SK-N-DZ (cell line): ENCODE measurements at places on chromosomes 2 and 18.

- no peak for DNase-seq
These were observed 36.0 kb upstream of the ASAP2 start for GRCh38 chr2:9170458-9171130.

DNA sequence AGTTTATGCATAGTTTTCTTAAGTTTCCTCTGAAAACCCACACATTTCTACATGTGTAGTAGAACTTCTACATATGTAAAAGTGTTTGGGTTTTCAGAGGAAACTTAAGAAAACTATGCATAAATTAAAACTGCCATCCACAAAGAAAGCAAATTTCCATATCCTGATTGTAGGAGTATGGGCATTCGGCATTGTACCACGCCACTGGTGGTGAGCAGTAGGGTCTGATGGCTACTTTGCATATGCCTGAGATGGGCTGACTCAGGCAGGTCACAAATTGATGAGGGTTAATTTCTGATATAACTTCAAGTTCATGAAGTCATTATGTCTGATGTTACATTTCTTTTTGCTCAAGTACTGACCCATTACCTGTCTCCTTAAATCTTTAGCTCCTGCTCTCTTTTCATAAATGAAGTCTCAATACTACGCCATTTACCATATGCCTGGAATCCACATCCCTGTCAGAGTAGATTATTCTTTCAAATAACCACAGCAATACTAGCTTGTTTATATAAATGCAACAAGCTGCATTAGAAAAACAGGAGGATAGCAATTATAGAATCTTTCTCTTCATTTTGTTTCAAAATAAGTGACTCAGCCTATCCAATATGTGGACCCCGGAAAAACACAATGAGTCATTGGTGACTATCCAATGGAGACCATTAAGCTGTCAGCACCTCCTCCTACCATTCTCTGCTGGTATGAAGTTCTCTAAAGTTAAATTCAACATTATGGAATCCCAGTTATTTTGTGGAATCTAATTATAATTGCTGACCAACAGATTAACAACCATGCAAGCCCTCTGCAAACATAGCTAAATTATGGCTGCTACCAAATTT is 355.2 kb upstream of the UBE2E3 start:
- DNase-seq = no peak

DNA sequence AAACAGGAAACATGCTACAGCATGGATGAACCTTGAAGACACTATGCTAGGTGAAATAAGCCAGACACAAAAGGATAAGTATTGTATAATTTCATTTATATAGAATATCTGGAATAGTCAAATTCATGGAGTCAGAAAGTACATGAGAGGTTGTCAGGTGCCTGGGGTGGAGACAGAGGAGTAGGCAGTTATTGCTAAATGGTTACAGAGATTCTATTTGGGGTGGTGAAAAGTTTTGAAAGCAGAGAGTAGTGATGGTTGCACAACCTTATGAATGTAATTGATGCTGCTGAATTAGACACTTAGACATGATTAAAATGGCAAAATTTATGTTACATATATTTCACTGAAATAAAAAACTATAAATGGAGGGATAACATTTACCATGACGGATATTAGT is 197.4 kb downstream of the VAPA start:
- DNase-seq = no peak

GRCh38 chr2:39632876-39633275 is 32.8 kb upstream of the TMEM178A start:
- DNase-seq = no peak

DNA sequence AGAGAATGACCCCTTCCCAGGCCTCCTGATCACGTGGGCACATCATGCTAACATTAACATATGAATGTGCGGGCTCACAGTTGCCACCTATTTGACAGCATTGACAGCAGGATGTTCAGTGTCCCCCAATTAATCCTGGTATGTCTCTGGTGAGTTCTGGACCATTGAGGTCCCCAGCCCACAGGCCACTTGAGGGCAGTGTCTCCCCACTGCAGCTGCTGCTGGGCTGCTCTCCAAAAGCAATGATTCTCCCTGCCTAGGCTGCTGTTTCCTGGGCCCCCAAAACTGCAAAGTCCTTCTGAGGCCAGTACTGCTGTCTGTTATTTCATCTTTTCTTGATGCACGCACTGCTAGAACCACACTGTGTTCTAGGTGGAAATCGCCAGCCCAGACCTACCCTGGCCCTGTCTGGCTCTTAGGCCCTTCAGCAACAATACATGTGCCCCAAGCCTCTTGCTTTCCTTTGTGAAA is 52.7 kb upstream of the MAPK4 start:
- DNase-seq = peak; percentile 59

DNA sequence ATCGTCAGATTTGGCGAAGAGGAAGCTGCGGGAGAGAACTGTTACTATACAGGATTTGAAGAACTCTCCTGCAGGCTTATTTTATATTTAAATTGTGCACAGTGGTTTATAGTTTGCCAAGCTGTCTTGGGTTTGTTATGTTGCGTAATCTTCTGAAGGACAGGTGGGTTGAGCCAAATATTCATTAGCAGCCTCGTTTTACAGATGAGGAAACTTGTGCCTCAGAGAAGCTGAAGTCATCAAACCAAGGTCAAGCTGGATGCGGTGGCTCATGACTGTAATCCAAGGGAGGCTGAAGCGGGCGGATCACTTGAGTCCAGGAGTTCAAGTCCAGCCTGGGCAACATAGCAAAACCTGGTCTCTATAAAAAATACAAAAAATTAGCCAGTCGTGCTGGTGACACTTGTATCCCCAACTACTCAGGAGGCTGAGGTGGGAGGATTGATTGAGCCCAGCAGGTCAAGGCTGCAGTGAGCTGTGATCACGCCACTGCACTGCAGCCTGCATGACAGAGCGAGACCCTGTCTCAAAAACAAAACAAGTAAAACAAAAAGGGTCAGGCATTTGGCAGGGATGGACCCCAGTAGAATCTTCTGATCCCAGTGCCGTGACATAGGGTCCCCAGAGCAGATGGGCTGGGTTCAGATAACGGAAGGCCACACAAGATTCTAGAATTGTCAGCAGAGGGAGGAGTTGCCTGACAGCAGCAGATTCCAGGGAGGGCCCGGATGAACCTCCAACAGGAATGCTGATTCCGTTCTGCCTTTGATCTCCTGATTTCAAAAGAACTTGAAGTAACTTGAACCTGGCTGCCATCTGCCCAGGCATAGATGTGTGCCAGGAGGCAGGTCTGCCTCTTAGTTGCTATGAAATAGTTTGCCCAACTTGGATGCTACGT is 50.6 kb downstream of the SH3BP4 start:
- no peak for DNase-seq

- no peak for DNase-seq
These were observed 742.0 kb upstream of the LRRTM4 start for GRCh38 chr2:78264130-78264529.

DNA sequence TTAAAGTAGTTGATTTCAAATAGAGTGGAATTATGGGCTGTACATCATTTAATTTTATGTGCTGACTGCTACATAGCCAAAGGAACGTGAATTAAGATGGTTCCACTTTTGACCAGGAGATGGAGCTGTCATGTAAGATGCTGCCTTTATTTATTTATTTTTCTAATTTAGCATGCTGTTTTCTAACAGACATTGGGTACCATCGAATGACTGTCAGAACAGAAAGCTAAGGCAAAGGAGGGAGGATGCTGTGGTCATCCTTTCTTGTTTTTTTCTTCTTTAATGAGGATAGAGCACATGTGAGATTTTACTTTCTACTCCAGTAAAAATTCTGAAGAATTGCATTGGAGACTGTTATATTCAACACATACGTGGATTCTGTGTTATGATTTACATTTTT is at the start of gene SCN2A:
Gene SCN2A (plus strand): TSS at position 185 of the 400 bp plus-strand sequence. CDS start 56,410 bp downstream, outside the sequence.
- DNase-seq = peak; percentile 80

GRCh38 chr2:175228179-175228578 is 46.7 kb upstream of the ATP5MC3 start:
- DNase-seq = no peak

GRCh38 chr2:151946899-151947812 is 118.9 kb upstream of the ARL5A start:
- peak; percentile 86 for DNase-seq

GRCh38 chr2:67400560-67401485 is 3.7 kb downstream of the ETAA1 start:
- DNase-seq = no peak

GRCh38 chr2:9578467-9579235 is 23.0 kb upstream of the ADAM17 start:
- no peak for DNase-seq

DNA sequence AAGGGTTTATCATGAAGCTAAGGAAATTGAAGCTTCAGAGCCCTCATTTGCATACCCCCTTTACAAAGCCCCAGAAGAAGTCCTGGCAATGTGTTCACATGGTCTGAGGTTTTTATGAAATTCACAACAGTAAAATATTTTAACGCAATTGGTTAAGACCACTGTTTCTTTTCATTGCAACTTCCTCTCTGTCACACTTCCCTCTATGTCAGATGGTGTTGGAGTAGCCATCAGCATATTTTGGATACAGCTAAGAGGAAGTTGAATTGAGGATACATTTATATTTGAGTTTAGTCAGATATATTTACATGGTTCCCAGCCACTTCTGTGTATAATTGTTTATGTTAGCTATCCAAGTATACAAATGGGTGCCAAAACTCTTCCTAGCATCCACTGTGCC is 170.0 kb downstream of the TXNL1 start:
- no peak for DNase-seq

GRCh38 chr2:236977063-236977851 is 108.4 kb upstream of the COPS8 start:
- DNase-seq = no peak

DNA sequence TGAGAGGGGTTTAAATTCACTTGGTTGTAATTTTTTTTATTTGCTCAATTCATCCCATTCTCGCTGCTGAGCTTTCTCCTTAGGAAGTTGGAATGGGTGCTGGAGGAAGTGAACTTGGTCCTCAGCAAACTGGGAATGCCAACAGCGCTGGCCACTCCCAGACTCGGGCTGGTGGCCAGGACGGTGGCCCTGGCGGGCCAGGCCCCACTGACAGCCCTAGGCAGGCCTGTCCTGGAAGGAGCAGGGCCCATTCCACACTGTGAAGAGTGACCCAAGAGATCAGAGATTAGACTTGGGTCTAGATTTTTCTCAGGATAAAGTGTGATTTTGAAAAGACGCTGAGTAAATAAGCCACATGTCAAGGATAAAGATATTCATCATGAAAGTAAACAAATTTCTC is 132.7 kb downstream of the HDAC4 start:
- DNase-seq = no peak

- peak; percentile 46 for DNase-seq
These were observed 71.9 kb upstream of the KLHL29 start for GRCh38 chr2:23312996-23313606.

DNA sequence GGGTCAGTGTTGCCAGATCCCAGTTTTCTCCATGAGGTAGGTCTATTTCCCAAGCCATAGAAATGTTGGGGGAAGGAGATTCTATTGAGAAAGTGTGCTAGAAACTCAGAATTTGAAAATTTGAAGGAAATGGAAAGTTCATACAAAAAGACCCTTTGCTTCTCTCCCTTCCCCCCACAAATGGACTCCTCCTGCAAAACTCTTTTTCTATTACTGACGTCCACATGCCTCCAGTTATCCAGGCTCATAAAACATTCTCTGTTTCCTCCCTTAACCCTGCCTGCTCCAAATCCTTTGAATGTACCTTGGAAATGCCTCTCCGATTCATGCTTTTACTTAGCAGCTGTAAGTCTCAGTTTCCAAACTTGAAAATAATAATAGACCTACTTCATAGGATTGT is 237.5 kb upstream of the TNP1 start:
- DNase-seq = no peak

- no peak for DNase-seq
These were observed 149.7 kb upstream of the KLHL29 start for GRCh38 chr2:23235292-23235691.
